DMS79 (cell line): ENCODE measurements at places on chromosomes 12 and 14.

- no peak for DNase-seq
Measured at GRCh38 chr12:55716582-55716957, 724 bp downstream of the BLOC1S1 start.

DNA sequence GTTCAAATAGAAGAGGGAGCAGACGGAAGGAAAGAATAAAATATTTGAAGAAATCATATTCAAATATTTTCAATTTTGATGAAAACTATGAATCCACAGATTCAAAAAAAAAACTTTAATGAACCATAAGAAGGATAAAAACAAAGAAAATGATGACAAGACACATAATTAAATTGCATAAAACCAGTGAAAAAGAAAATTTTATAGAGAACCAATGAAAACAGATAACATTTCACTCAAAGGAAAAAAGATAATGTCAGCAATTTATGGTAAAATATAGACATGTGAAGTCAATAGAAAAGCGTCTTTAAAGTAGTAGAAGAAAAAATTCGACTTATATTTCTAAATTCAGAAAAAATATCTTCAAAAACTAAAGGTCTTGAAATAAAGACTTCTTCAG, 546.5 kb upstream of the ATXN7L3B start:
- no peak for DNase-seq

- DNase-seq, result no peak
Measured at GRCh38 chr14:95268350-95268749, 51.4 kb downstream of the CLMN start.

DNA sequence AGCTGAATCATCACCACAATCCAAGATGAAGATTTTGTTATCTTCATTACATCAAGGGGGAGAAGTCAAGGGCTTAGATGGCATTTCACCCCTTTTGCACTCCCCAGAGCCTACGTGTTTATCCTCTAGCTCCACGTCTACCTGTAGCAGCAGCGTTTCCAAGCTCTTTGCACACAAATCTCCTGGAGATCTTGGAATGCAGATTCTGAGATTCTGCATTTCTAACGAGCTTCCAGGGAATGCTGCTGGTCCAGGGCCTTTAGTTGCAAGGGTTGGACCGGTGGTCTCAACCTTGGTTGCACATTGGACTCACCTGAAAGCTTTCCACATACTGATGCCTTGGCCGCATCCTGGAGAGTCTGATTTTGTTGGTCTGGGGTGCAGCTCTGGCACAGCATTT, 49.5 kb upstream of the STON2 start:
- peak; percentile 55 for DNase-seq

DNA sequence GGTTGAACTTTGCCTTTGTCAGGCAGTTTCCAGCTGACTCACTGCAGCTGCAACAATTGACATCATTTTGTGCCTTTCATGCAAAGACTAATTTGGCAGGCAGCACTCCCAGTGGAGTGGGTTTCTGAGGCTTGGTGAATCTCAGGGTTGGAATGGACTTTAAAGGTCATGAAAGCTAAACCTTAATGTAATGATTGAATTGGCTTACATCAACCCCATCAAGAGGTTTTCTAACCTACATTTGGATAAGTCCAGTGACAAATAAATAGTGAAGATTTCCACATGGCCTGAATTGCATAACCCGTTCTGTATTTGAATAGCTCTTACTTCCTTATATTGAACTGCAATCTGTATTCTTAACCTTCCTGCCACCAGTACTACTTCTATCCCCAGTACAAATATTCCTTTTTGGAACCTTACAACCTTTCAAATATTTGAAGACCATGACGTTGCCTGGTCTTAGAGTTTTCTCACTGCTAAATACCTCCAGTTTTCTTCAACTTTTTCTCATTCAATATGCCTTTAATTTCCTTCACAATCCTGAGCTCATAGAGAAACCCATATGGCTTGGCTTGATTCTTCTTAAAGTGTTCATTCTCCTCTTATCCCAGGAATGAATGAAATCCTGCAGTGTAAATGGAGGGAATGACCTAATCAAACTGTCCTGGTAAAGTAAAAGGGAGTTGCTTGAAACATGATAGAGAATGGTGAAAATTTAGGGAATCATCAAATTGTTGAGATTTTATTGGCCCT, 168.1 kb upstream of the NOVA1 start:
- DNase-seq, result peak; percentile 18

- DNase-seq, result peak; percentile 21
Measured at GRCh38 chr12:107670999-107671643, 14.5 kb upstream of the PWP1 start.

DNA sequence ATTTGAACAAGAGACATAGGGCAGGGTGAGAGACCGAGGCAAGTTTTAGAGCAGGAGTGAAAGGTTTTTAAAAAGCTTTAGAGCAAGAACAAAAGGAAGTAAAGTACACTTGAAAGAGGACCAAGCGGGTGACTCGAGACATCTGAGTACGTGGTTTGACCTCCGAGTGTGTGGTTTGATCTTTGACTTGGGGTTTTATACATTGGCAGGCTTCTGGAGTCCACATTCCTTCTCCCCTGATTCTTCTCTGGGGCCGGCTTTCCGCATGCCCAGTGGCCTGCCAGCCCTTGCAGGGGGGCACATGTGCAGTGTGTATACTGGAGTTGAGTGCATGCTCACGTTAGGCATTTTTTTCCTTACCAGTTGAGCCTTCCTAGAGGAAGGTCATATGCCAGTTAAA, 96.3 kb downstream of the SLC15A4 start:
- no peak for DNase-seq

DNA sequence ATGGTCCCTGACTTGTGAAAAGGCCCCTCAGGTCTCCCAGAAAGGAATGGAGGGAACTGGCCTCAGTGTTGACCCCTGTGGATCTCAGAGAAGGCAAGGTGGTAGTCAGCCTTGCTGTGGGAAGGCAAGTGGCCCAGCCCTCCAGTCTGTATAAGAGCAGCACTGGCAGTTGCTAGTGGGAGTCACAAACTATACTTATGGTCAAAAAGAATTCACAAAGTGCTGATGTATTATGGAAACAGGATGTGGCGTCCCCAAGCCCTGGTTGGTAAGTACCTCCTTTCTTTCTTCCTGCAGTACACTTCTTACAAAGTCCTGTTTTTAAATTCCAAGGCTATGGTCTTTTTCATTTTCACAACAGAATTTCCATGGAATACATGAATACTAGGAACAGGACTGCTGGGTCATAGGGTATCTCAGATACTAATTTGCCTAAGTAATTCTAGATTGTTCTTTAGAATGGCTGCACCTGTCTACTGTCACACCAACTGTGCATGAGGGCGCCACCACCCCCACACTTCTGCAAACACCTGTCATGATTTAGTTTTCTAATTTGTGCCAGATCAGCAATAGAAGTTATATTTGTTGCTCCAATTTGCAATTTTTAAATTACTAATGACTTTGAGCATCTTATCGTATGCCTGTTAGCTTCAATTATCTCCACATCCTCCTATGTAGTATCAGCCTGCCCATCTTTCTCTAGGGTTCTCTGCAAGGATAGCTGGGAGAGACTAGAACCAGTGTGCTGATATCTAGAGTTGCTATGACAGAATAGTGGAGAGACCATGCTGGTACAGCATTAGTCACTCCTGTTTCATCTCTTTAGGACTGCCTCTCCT, 40.7 kb upstream of the TMEM263 start:
- DNase-seq, result no peak

- DNase-seq, result no peak
Measured at GRCh38 chr12:75937486-75937885, 94.1 kb downstream of the PHLDA1 start.

- DNase-seq, result no peak
Measured at GRCh38 chr12:68317047-68317667, 15.0 kb downstream of the MDM1 start.

DNA sequence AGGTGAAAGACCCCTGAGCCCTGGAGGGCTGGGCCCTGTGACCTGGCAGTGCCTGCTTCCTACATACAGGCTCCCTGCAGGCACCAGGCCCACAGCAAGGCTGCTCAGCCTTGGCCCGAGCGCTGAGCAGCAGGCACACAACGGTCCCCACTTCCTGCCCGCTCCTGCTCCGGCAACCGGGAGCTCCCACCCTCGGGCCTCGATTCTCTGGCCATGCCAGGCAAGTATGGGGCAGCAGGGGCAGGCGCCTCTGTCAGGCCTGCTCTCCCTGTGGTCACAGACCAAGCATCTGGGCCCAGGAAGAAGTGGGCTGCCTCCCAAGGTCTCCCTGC, 30.6 kb upstream of the NUDT14 start:
- no peak for DNase-seq

DNA sequence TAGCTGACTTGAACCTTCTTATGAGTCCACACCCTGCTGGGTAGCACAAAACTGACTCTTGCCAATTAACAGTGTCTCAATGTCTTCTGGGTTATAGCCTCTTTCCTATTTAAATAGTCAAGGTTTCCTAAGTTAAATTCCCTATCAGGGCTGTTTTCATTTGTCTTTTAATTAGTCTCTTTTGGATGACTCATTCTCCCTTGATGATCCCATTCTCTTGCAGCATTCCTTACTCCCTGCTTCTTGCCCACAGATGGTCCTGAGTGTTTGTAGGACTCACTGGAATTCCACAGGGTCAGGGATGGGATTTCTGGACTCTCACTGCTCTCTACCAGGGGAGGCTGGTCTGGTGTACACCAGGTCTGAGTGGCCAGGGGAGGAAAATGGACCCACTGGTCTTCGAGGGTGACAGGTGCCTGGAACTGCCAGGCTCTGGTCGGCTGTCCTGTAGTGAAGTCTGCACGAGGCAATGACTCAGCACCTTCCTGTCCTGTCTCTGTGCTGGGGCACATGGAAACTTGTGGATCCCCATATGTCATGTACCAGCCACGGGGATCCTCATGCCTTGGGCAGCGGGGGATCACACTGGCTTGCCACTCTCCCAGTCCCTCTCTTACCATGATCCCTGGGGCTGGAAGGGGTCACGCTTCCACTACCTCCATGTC, 236.5 kb upstream of the PELI2 start:
- DNase-seq, result no peak

DNA sequence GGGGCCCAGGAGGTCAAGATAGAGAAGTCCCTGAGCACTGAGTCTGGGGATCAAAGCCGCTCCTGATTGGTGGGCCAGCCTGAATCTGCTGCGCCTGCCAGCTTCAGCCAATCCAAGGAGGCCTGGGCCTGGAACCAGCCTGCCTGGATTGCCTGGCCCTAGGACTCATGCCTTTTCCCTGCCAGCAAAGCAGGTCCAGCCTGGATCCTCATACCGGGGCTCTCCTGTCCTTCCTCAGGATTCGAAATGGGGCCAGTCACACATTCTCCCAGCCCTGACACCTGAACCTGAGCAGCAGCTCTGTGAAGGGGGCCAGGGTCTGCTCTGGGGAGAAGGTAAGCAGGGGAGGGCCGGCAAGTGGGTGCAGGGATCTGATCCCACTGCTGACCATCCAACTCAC, 81.9 kb downstream of the NINJ2 start:
- DNase-seq, result no peak

GRCh38 chr14:92093320-92093719, 13.1 kb downstream of the ATXN3 start:
- DNase-seq, result no peak

DNA sequence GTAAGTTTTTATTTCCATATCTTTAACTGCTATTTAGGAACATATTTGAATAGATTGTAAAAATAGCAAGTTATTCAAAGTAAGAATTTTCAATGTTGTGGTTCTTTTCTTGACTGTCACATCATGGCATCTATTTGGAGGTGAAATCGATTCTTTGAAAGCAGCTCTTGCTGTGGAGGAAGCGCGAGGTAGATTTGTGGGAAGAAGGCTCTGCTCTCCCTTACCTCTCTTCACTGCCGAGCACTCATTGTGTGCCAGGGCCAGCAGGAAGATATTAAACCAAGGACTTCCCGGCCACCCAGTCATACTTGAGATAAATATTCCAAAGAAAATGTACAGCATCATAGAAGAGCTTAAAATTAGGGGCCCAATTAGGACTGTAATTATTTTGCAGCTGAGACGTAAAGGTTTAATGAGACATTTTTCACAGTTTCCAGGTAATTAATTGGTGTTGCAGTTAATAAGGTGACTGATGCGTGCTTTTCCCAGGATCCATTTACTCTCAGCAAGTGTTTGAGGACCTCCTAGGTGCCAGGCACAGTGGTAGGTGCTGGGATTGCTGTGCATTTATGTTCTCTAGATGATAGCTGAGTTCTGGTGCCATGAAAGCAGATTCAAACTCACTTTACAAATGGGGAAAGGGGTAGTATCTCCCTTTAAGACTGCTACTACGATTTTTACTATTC, 89.2 kb upstream of the DYNC1H1 start:
- DNase-seq, result no peak

DNA sequence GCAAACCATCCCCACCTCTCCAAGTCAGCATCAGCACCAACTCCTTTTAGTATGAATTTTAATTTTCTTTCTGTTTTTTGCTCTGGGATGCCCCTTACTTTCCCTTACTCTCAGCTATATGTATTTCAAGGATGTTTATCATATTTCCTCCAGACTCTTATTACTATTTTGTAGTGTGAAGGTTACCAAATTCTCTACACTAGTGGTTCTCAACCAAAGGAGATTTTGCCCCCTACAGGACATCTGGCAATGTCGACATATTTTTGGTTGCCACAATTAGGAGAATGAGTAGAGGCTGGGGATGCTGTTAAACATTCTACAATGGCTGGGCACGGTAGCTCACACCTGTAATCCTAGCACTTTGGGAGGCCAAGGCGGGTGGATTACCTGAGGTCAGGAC, 29.1 kb upstream of the SOS2 start:
- DNase-seq, result no peak

DNA sequence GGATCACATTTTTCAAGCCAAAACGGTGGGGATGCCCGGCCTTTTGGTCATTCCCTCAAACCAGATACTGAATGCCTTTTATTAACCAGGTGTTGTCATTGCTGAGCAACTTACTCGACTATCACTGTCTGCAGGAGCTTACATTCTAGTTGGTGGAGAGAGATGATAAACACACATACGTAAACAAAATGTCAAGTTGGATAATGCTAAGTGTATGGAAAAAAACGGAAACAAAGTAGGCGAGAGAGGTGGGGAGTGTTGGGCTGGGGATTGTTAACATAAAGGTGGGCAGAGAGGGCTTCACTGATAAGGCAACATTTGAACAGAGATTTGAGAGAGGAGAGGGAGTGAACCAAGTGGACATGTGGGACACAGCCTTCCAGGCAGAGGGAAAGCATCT, 4.5 kb downstream of the C12orf43 start:
- DNase-seq, result no peak
